Stimulated activated CD8-positive, alpha-beta memory T cell treated with anti-CD3 and anti-CD28 coated beads, Interleukin-15, amount 100 ng/mL, for 4 hours (primary cell): ENCODE measurements at places on chromosomes 1 and 21.

DNA sequence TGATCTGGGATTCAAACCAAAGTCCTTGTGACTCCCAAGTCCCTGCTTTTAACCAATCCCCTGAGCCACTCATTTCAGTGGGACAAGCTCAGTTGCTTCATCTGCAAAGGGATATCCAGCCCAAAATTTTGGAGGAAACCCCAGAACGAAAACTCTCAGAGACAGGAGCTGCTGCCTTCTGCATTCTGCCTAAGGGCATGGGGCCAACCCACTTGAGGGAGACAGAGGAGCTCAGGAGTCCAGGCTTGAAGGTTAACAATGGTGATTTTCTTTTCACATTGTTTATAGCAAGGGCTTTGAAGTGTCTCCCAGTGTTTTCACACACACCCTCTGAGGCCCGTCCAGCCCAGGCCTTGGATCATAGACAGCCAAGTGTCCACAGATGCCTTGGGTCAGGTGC lies 148.1 kb upstream of the CTTNBP2NL start:
- DNase-seq: no peak

- no peak for DNase-seq
Measured at GRCh38 chr1:40030528-40031135, 9.9 kb upstream of the CAP1 start.

DNA sequence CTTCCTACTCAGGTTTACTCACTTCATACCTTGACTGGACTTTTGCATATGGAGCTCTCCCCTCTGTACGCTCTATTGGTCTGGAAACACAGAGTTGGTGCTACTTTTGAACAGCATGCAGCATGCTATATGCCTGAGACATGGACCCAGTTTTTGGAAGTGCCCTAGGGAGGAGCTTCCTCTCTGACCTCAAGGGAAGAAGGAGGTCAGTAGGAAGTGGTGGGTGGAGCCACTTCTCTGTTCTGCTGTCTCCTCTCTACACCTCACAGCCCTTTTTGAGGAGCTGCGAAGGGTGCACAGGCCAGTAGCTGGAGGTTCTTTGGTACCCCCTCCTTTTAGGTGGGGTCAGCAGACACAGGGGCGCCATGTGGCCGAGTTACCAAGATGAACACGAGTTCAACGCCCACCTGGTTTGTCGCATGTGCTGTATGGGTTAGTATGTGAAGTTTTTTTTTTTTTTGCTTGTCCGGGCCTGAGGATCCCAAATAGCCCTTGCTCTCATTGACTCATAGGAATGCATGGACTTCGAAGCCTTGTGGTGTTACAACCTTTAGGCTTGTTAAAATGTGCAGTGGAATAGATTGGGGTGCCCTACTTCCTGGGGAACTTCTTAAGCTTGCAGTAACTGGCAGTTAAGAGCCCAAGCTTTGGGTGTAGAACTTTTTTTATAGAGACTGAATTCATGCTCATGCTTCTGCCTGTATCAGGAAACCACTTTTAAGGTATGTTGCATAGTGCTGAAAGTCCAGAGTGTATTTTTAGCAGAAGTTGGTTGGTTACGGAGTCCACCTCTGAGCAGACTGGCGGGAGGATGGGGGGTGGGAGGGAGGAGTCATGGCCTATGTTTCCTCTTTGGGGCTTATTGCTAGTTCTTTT lies 10.7 kb downstream of the MACF1 start:
- DNase-seq: no peak

- DNase-seq: no peak
Measured at GRCh38 chr1:162316187-162316586, 60.5 kb downstream of the SPATA46 start.

- DNase-seq: no peak
Measured at GRCh38 chr1:6041432-6042062, 4.1 kb upstream of the KCNAB2 start.

DNA sequence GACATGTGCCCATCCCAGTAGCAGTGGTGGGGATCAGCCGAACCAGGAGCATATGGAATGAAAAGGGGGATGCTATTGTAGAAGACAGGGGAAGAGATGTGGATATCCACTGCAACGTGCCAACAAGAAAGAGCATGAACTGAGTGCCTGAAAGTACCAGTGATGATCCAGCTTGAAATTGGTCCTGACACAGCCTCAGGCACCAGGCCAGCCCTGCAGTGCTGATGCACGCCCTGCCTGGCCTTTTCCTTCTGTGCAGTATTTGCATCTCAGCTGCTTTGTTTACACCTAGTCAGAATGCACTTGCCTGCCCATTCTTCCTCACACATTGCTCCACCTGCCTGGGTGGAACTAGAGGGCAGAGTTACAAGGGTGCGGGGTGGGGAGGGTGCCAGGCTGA lies 50.3 kb upstream of the ARTN start:
- no peak for DNase-seq

- no peak for DNase-seq
Measured at GRCh38 chr1:30305519-30305918, 417.9 kb downstream of the MATN1 start.

DNA sequence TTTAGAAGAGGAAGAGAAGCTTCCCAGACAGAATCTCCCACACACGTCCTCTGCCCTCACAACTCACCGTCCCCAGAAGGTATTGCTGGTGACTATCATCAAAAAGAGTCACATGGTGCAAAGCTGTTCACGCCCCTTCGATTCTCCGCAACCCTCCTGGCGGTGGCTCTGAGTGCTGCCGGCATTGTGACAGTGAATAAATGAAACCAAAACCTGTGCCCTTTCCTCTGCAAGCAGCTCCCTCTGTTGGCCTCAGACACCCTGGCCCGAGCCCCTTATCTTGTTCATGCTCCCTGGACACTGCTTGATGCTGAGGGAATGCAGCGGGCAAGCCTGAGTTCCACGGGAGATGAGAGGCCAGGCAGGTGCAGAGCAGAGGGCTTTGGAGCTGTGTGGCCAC lies 510.3 kb downstream of the NPHP4 start:
- no peak for DNase-seq

GRCh38 chr21:27429710-27430341 lies 462.9 kb upstream of the ADAMTS5 start:
- DNase-seq: no peak

DNA sequence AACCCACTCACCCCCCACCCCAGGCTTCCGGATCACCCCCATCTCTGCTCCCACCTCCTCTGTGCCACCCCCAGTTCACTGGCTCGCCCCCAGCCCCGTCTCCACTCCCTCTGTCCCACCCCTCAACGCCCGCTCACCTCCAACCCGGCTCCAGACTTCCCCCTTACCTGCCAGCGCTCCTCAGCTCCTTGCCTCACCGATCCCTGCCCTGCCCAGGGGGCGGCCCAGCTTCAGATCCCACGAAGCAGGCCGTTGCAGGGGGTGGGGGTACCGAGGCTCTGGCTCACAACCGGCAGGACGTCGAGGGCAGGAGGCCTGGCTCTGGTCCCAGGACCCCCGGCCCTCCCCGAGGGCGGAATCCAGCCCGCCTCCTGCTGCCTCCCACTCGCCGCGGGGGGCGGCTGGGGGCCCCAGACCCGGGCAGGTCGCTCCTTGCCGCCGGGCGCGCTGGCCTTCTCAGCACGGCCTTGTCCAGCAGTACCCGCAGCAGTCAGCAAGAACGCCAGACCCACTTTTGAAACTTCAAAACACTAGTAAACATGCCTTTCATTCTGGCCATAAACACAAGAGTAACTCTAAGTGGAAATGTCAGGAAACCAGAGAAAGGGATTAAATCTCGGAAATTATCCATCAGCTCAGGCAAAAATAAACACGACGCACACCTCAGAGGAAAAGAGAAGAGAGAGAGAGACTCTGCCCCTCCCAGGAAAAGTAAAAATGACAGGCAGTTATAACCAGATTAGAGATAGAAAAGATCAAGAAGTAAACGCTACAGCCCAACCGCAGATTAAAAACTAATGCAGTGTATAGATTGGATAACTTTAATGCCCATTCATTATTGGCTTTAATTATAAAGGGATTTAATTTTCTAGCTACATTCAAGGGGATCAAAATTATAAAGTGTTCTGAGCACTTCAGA lies 1.0 kb upstream of the FAM89A start:
- no peak for DNase-seq

DNA sequence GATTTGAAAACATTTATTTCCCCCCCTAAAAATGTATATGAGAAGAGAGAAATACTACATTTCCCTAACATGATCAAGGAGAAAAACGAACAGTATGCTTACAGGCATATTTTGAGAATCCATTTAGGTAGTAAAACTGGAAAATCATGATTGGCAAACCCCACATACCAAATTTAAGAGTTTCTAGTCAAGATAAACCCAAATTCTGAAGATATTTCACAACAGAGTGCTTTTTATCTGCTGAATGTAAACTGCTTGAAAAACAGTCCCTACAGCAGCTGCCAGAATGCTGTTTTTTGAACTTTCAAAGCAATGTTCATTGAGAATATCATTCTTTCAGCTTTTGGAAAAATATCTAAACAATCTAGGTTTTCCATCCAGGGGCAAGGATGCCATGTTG lies 31.0 kb downstream of the ASH1L start:
- no peak for DNase-seq

GRCh38 chr1:47298025-47298699 lies 15.8 kb downstream of the STIL start:
- no peak for DNase-seq

DNA sequence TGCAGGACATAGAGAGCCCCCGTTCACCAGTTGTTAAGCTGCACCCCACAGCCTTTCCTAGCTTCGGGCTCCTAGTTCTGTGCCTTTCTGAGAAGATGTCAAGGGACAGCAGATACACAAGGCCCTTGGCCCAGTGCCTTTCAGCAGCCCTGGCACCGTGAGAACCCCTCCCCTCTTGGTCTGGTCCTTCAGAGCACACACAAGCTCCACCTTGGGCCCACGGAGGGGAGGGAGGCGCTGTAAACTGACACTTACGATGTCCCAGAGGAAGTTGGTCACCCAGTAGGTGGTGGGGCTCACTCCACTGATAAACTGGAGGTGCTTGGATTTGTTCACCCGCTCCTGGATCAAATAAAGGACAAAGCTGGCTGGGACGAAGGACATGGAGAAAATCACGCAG lies 101.6 kb downstream of the ABCA4 start:
- DNase-seq: no peak

GRCh38 chr1:30312226-30312625 lies 411.2 kb downstream of the MATN1 start:
- DNase-seq: no peak

- no peak for DNase-seq
Measured at GRCh38 chr21:42239973-42240372, 21.0 kb downstream of the ABCG1 start.
